ENCODE measurements at places on chromosomes 2 and 18.
A peak's percentile ranks its signal among the peaks of the same experiment; 100 is the strongest.

GRCh38 chr2:216950547-216950946, 90.7 kb upstream of the TNP1 start:
- no peak overlapping the region for H3K4me3 ChIP-seq
- H3K27ac ChIP-seq = no peak overlapping the region

DNA sequence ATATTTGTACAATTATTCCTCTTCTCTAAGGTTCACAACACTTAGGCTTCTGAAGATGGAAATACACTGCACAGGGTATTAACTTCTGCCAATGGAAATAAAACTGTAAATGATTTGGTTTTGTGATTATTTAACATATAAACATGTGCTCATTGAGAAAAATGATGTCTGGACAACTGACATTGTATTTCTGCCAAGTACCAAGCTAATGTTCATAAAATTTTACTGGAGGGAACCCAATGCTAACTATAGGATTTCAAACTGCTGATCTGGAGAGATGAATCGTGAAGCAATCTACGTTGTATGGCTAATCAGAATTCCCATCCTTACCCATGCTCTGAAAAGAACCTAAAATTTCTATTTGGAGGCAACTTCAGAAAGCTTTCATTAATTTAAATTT, 279.7 kb downstream of the NRXN1 start:
- no peaks in the 10 kb centered on the region for H3K36me3 ChIP-seq
- DNase-seq = no peak
- H3K4me1 ChIP-seq = no peaks in the 10 kb centered on the region
- no peak overlapping the region for H3K27ac ChIP-seq
- H3K27me3 ChIP-seq = no peaks in the 10 kb centered on the region

DNA sequence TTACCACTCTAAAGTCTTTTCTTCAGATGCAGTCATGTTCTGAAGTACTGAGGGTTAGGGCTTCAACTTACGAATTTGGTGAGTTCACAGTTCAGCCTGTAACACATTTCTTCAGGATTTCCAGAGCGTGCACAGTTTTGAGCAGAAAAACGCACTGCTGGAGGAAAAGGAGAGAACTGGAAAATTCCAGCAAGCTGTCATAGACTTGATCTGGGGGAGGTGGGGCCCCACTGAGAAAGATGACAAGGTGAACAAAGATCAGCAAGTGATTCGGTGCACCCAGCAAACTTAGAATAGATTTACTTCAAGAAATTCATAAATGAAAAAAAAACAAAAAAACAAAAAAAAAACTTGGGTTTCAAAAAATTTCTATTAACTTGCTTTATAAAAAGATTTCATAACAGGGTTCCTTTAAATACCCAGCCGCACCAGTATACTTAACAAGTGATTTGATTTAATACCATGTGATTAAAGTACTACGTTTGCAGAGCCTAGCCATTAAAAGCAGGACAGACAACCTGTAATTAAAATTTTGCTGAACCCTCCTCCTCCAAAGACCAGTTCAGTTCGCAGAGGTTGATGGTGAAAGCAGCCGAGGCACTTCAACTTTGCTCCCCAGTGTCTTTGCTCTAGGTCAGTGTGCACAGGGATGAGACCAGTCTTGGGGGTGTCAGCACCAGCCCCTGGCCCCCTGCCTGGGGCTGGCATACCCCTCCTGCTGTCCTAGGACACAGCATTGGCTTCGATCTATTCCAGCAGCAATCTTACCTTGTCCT, 30.5 kb downstream of the CTIF start:
- H3K27me3 ChIP-seq = no peaks in the 10 kb centered on the region
- DNase-seq = no peak
- peaks cover 21% of the 10 kb centered on the region for H3K4me1 ChIP-seq
- no peak overlapping the region for H3K27ac ChIP-seq

GRCh38 chr2:23642516-23642915, 257.5 kb downstream of the KLHL29 start:
- no peak overlapping the region for H3K27ac ChIP-seq
- H3K4me1 ChIP-seq = peaks cover 1% of the 10 kb centered on the region
- H3K27me3 ChIP-seq = no peaks in the 10 kb centered on the region
- no peaks in the 10 kb centered on the region for H3K36me3 ChIP-seq

GRCh38 chr2:1750933-1751766, 6.8 kb upstream of the PXDN start:
- H3K36me3 ChIP-seq = no peaks in the 10 kb centered on the region
- H3K27me3 ChIP-seq = peaks cover 39% of the 10 kb centered on the region
- H3K27ac ChIP-seq = no peak overlapping the region
- no peak overlapping the region for H3K4me3 ChIP-seq
- peaks cover 8% of the 10 kb centered on the region for H3K4me1 ChIP-seq
- peak; percentile 98 for DNase-seq

- H3K4me3 ChIP-seq = peak overlapping the region; percentile 81
- peaks cover 38% of the 10 kb centered on the region for H3K4me1 ChIP-seq
- no peaks in the 10 kb centered on the region for H3K36me3 ChIP-seq
- no peaks in the 10 kb centered on the region for H3K27me3 ChIP-seq
- DNase-seq = no peak
- H3K27ac ChIP-seq = peak overlapping the region; percentile 94
Measured at GRCh38 chr2:8676921-8677645, 4.8 kb upstream of the ID2 start.

- H3K4me1 ChIP-seq = peaks cover 49% of the 10 kb centered on the region
- H3K27ac ChIP-seq = peak overlapping the region; percentile 32
- H3K36me3 ChIP-seq = peaks cover 16% of the 10 kb centered on the region
- no peaks in the 10 kb centered on the region for H3K27me3 ChIP-seq
- no peak overlapping the region for H3K4me3 ChIP-seq
Measured at GRCh38 chr2:203400805-203401585, 72.8 kb downstream of the ABI2 start.

Measured in osteoblast (primary cell).